ENCODE measurements at places on chromosomes 7 and 10.
A peak's percentile ranks its signal among the peaks of the same experiment; 100 is the strongest.

GRCh38 chr10:130848855-130849254 is 462.7 kb downstream of the TCERG1L start:
- no peak for DNase-seq

DNA sequence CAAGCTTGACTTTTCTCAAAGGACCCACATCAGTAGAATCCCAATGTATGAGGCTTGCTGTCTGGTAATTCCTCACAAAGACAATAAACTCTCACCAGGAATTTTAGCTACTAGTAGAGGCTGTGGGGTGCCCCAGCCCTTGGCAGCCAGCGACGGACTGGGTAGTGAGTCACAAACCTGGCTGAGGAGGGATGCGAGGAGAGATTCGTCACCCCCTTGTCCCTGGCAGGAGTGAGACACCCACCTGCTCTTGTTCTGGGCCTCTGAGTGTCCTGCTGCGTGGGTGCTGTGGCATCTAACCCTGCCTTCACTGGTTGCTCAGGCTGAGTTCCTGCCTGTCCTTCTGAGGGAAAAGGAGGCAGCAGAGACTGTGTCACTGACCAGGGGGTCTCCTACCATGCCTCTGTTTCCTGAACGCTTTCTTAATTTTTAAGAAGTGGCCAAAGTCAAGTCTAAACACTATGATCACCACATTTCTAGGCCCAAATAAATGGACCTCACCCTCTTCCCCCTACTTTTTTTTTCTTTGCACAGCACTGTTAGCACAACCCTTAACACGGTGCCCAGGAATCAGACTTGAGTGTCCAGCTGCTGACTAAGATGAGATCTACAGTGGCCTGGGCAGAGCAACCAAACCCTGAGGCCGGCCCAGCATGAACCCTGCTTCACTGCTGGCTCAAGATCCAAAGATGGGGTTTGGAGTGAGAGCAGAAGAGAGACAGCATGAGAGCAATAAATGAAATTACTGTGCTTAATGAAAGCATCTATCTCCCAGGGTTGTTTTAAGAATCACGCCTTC is 146.4 kb downstream of the ANLN start:
- DNase-seq: no peak

GRCh38 chr10:27914888-27915287 is 84.0 kb downstream of the ODAD2 start:
- no peak for DNase-seq

DNA sequence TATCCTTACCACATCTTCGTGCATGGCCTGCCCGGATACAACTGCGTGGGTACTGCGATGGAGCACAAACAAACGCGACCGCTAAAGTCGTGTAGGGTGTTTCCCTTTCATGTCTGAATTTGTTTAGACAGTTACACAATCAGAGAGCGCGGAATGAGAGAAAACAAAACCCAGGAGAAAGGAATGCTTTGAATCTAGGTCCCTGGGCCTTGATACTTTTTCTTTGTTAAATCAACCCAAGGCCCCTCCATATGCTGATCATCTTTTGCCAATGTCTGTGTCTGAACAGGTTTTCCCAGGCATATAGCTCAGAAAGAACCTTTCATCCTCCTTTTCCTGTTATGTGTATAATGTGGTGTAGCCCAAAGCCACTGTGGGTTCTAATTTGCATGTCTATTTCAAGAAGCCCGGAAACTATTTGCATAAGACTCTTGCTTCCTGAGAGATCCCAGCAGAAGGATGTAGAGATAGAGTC is 145.8 kb downstream of the FRMD4A start:
- DNase-seq: peak; percentile 29

DNA sequence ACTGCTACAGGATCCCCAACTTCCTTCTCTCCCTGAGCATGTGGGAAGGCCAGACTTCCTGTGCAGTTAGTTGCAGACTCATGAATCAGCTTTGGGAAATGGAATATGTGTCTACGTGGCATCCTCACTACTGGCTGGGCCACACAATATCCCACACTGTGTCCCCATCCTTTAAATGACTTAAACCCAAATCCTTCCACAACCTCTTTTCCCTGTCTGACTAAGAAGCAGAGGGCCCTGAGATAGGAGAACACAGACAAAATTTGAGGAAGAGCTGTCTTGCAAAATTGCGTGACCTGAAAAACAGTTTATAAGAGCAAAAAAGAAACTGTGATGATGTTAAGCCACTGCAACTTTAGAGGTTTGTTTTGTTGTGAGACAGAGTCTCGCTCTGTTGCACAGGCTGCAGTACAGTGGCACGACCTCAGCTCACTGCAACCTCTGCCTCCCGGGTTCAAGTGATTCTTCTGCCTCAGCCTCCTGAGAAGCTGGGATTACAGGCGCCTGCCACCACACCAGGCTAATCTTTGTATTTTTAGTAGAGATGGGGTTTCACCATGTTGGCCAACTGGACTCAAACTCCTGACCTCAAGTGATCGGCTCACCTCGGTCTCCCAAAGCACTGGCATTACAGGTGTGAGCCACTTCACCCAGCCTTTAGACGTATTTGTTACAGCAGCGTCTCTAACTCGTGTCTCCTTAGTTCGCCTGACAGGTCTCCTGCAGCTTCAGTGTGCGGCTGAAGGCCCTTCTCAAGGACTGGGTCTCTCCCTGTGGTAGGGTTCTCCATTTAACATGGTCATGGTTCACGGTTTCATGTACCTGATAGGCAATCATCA is 46.9 kb upstream of the SFMBT2 start:
- DNase-seq: no peak

GRCh38 chr10:63030536-63030935 is 102.6 kb upstream of the NRBF2 start:
- DNase-seq: no peak

GRCh38 chr7:152158801-152159587 is 133.5 kb downstream of the GALNT11 start:
- peak; percentile 37 for DNase-seq

GRCh38 chr10:79203833-79204232 is 135.1 kb downstream of the ZMIZ1 start:
- DNase-seq: no peak

- DNase-seq: no peak
Observed at GRCh38 chr7:51286401-51286800, 30.2 kb downstream of the COBL start.

DNA sequence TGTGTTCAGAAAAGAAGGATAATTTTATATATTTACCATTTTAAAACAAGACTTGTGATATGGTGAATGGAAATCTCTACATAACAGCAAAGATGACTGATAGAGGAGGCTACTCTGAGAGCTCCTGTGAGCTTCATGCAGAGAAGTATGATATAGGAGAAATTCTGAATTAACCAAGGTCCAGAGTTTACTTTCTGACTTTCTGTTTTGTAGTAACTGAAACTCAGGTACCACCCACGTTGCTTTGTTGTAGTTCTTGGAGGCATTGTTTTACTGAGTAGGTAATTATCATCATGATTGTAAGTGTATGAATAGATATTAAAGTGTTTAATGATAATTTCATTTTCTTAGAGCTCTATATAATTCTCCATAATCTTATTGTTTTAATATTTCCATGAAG is 18.0 kb upstream of the SFR1 start:
- DNase-seq: no peak

- no peak for DNase-seq
Observed at GRCh38 chr10:113704637-113705343, 25.1 kb downstream of the CASP7 start.

DNA sequence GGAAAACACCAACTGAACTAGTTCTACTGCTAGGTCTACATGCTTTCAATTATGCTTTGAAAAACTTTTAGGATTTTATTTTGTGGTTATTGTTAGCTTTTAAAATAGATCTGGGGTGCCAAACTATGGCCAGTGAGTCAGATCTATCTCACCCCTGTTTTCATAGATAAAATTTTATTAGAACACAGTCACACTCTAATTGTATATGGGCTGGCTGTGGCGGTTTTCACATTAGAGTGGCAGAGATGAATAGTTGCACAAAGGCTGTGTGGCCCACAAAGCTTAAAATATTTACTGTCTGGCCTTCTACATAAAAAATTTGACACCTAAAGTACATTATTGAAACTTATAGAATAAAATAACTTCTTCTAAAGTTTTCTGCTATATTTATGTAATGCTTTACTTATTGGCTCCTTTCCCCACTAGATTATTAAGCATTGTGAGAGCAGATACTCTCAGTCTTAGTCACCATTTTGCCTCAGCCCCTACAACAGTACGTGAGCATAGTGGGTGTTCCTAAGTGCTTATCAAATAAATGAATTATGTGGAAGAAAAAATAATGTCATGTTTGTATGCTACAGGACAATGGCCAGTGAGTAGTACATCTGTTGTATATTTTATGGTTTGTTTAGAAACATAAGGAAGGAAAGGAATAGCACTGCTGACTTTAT is 5.4 kb upstream of the SUV39H2 start:
- no peak for DNase-seq

GRCh38 chr10:23693501-23693901 is 254.6 kb downstream of the OTUD1 start:
- DNase-seq: no peak

DNA sequence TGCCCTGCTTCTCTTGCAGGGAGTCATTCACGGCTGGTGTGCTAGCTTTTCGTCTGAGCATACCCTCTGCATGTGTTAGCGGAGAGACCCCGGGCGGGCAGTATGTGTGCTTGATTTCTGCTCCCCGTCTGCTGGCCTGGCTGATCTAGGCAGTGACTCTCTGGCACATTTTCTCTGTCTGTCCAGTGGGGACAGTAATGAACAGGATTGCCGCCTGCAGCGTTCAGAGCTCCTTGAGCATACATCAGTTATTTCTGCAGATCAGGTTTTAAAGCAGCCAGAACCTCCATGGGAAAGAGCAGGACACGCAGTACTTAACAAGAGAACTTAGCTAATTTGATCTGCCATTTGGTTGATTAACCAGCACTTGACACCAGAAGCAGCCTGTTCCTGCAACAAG is 242.5 kb downstream of the CELF2 start:
- no peak for DNase-seq

GRCh38 chr10:6218692-6219493 is 16.2 kb downstream of the PFKFB3 start:
- DNase-seq: no peak

- no peak for DNase-seq
Observed at GRCh38 chr7:12788591-12788990, 101.2 kb downstream of the ARL4A start.

- no peak for DNase-seq
Observed at GRCh38 chr7:7318601-7319000, 136.3 kb downstream of the C1GALT1 start.

DNA sequence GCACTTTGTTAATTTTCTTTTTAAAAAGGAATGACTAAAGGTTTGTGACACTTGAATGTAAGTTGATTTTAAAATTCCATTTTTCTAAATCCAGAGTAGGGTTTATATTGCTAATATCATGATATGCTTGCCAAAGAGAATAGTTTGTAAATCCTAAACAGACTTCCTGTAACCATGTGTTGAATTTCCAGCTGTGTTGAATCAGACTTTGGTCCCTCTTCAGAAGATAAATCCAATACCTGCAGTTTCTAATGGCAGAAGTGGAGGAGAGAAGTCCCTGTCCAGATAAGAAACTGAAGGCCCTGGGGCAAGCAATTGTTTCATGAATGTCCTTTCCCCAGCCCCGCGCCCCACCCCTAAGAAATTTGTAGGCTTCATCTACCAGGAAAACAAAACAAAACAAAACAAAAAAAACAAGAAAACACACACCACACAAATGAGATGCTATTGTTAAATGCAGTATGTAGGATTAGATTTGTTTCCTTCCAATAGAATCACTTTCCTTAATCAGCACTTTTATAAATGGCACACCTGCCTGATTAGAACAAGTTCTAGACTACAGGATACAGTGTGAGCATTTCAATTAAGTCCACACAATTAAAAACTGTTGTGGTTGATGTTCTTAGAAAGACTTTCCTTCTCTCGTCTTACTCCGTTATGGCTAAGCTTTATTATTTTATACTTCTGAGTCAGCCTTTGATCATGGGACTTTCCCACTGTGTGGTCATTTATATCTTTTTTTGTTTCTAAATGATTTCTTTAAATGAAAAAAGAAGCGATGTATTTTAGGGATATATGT is 122.8 kb downstream of the KAT6B start:
- DNase-seq: no peak

GRCh38 chr10:71252220-71252619 is 39.9 kb downstream of the UNC5B start:
- no peak for DNase-seq

DNA sequence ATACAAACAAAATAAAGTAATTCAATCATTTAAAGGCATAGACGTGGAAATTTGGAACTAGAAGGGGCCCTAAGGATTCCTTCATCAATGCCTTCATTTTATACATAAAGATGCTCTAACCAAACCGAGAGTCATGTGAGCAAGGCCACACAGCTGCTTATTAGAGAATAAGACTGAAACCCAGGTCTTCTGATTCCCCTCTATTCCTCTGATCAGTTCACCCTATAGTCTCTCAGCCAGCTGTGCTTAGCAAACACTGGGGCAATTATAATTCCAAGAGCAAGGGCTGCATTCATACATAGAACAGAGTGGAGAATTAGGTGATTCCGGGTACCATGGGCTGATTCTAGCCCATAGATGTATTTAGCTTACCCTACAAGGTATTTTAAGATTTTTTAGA is 9.7 kb upstream of the XPNPEP1 start:
- DNase-seq: no peak

DNA sequence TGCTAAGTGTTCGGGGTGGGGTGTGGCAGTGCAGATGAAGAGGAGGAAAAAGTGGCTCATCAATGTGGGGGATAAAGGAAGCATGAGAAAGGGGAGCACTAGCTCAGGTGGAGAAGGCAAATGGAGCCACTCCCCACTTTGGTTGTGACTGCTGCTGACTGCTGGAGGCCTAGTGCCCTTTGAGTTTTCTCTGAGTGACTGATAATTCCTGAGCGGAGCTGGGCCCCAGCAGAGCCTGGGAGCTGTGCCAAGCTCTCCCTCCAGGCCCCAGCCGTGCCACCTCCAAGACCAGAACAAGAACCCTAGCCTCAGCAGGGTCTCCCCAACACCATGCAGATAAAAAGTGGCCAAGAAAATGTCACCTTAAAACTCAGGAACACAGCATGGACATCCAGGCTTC is 9.7 kb upstream of the RASSF4 start:
- no peak for DNase-seq

DNA sequence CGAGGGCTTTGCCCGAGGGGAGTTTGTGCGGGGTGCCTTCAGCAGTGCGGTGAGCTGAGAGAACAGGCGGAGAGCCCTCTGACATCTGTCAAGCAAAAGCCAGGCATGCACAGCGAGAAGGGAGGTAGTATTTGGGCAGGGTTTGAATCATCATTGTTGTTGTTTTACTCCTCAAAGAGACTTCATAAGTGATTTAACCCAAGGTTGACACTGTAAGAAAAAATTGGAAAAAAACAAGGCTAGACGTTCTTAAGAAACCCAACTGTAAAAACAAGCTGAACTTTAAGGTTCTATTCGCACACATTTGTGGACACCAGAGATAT is 1.3 kb downstream of the ADAM22 start:
- DNase-seq: no peak

Measured in GM18507 (cell line).